ENCODE measurements at places on chromosomes 2 and 18.

DNA sequence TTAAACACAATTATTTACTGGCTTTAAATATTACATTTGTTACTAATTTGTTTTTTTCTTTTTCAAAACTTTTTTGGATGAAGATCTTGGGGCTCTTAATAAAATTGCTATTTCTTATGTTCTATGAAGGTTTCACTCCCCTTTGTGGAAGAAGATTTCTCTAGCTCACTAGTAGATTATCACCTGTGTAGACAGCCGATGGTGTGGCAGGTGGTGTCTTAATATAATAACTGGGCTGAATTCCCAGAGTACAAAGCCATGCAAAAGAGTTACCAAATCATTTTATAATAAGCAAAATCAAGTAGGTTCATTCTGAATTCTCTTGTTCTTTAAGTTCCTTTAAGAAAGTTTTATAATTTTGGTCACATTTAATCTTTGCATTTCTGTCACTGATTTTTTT is 233.7 kb downstream of the CCDC102B start:
- no peak for DNase-seq

GRCh38 chr2:26469092-26469710 is 8.7 kb downstream of the OTOF start:
- peak; percentile 78 for DNase-seq

GRCh38 chr18:62175521-62175920 is 11.3 kb downstream of the PIGN start:
- no peak for DNase-seq

DNA sequence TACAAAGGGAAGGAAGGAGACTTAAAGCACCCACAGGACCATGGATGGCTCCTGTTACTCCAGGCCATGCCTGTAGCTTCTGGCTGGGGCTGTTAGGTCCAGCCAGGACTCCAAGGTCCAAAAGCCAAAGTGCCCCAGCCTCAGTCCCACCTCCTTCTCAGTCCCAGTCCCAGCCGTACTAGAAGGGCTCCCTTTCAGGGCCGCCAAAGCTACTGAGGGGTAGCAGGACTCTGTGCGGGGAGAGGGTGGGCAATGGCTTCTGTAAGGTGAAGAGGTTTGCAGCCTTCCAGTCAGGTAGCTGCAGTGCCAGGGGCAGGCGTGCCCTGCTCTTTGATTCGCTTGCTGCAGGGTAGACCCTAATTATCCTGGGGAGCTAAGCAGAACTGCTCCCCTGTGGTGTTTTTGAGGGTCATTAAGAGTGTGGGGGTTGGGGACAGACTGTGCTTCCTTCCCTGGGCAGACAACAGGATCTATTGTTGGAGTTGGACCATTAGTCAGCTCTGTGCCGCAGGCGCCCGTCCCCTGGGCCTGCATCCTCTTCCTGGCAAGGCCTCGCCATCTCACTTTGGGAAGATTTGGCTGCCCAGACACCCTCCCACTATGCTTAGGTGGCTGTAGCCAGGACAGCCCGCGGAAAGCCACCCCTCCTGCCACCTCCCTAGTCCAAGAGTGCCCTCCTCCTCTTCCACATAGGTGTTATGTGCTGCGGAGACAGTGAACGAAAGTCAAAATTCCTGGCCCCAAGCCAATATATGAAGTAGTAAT is 118.8 kb downstream of the ZBTB7C start:
- no peak for DNase-seq

- peak; percentile 36 for DNase-seq
These were observed 66.6 kb downstream of the EPB41L3 start for GRCh38 chr18:5476961-5477800.

- no peak for DNase-seq
These were observed 127.8 kb downstream of the NXPH2 start for GRCh38 chr2:138652378-138652777.

Data from fibroblast of mammary gland (primary cell).